ENCODE measurements at places on chromosomes 5 and 9.

DNA sequence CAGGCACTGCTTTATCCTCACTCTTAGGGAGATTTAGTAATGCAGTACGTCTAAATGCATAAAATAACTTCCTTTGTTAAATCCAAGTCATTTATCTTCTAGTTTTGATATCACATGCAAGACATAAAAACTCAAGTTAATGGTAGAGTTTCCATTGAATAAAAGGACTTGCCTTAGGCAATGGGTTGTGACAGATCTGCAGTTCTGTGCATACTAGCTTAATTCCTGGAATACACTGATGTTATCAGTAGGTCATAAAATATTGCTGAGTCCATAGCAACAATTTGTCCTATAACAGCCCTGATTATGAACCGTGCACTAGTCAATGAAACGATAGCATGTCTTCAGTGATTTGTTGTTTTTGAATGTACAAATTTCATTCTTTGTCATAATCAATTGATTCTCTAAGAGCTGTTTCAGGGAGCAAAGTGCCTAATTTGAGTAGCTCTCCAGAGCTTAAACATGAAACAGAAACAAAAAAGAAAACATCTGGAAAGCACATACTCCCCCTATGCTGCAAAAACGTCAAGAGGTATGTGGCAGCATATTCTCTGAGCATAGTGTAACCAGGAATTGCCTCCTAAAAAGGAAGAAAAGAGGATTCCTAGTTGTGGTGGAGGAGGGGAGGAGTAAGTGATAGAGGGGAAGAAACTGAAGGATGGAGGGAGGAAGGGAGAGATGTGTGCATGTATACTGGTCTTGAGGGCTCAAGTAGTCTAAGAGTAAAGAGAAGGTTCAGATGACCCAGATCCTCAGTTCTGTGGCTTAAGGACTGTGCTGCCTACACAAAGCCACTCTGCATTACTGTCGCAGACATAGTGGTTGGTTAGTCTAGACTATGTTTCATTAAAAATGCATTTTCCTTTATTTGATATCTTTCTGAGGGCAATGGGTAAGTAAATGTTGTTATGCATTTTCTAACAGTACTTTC is 589.2 kb downstream of the PRR16 start:
- DNase-seq = no peak

DNA sequence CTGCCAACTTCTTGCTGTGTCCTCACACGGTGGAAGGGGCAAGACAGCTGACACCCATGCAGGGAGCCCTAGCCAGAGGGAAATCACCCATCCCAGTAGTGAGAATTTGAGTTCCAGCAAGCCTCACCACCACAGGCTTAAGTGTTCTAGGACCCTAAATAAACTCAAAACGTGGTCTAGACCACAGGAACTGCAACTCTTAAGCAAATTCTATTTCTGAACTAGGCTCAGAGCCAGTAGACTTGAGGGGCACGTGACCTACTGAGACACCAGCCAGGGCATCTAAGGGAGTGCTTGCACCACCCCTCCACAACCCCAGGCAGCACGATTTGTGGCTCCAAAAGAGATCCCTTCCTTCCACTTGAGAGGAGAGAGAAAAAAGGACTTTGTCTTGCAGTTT is 96.0 kb upstream of the PHF24 start:
- DNase-seq = no peak

GRCh38 chr9:91465420-91465819 is 41.8 kb upstream of the NFIL3 start:
- DNase-seq = no peak

DNA sequence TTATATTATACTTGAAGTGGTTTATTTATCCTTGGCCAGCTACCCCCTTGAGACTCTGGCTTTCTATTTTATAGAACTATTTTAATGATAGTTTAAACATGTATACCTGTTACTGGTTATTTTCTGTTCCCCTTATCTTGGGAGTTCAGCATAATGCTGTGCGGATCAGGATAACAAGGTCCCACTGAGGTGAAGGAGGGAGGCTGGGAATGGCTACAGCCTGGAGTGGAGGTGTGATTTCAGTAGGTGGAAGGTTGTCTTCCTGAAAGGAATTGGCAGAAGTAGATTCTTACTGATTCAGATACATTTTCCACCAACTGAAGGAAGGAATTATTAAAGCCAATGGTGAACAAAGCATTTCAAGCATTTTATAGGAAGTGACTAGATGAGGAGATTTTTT is 38.9 kb downstream of the PAM start:
- DNase-seq = no peak

- no peak for DNase-seq
These were observed 59.5 kb downstream of the EBF1 start for GRCh38 chr5:159040181-159040580.

- no peak for DNase-seq
These were observed at the start of gene ANKDD1B for GRCh38 chr5:75611311-75612225. TSS of gene ANKDD1B (plus strand) at chr5:75611453. CDS start at chr5:75611635, 182 bp downstream.

- no peak for DNase-seq
These were observed 40.1 kb upstream of the PDE8B start for GRCh38 chr5:77170196-77170890.

DNA sequence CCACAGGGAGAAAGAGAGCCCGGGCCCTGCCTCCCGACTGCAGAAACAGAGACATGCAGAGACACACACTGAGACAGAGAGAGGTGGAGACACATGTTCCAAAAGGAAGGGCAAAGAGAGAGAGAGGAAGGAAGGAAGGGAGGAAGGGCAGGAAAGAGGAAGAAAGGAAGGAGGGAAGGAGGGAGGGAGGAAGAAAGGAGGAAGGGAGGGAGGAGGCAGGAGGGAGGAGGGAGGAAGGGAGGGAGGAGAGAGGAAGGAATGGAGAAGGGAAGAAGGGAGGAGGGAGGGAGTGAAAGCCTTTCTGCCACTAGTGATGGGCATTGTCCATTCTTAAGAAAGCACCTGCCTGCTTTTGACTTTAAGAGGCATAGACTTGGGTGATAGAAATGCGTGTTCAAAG is 31.8 kb upstream of the FIBCD1 start:
- DNase-seq = no peak
